ENCODE measurements at places on chromosomes 1 and 21.

GRCh38 chr1:219188331-219188803 lies 14.7 kb downstream of the LYPLAL1 start:
- DNase-seq = no peak

GRCh38 chr1:178354816-178355215 lies 141.9 kb downstream of the CLEC20A start:
- DNase-seq = no peak

DNA sequence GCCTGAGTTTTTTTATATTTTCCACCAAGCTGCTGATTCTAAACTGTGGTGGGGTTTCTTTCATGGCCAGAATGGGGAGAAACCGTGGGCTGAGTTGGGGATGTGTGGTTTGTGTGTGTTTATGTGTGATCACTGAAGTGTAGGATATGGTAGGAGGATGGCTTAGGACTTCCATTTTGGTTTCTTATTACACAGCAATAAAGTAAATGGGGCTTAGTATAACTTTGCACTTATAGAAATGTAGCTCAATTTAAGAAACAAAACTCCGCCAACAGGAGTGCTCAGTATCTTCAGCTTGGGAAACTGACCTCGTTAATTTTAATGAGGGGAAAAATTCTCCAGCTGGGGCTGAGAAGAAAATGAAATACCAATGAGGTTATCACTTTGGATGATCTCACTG lies 77.8 kb downstream of the PBX1 start:
- DNase-seq = no peak

- DNase-seq = no peak
These were observed 34.5 kb downstream of the BTG3 start for GRCh38 chr21:17578162-17578561.

DNA sequence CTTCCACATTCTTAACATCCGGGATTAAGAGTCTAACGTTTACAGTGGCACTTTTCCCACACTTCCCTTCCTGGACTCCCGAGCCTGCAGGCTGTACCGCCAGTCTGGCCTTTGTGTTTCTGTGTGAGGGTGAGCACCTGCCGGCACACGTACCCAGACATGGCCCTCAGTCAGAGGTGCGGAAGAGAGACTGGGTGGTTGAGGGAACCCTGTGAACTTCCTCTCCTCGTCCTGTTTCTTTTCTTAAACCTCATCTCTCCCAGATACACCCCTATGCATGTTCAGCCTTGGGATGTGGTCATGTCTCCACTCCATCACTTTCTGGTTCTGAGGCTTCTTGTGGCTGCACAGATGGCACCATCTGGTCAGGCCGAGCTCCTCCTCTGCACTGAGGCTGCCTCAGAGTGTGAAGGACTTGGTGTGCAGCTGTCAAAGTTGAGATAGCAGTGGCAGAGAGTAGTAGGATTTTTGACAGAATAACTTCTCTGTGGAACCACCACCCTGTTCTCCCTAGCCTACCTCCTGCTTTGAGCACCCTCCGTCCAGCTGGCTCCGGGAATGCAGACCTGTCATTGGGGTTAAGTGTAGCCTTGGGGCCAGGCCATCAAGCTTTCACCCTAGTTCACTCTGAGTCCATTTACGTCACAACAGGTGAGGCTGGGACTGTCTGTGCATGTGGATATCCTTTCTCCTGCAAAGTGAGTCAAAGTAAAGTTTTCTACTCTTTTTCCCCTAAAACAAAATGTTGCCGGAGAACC lies 31.4 kb downstream of the VASH2 start:
- no peak for DNase-seq

- no peak for DNase-seq
These were observed 601 bp downstream of the CCT8 start for GRCh38 chr21:29072873-29073221.

- DNase-seq = no peak
These were observed 83.0 kb downstream of the MAN1C1 start for GRCh38 chr1:25699500-25700143.

DNA sequence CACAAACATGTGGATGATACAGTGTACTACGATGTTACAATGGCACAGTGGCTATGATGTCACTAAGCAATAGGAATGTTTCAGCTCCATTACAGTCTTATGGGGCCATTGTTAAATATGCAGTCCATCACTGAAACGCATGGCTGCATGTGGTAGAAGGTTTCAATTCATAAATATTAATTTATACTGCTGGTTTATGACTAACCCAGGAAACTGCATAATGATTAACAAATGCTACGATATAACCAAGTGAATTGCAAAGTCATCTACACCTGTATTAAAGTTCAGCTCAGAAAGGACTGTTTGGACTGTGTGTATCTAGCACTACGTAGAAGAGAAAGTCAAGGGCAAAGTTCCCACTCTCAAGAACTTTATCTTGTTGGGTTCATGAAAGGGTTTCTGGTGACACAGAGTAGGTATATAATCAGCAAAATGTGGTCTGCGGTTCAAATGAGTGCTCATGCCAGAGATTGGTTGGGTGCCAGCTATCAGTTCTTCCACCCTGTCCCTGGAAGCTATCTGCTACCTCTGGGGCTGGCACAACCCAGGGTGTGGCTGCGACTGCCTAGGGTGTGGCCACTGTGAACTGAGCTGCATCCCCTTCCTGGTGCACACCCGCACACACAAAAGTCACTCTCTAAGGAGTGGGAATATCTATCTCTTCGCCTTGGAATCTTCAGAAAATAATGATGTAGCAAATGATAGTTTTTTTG lies 14.8 kb downstream of the MGST3 start:
- DNase-seq = no peak

GRCh38 chr1:27630859-27631491 lies 4.0 kb downstream of the FGR start:
- DNase-seq = no peak
